ENCODE measurements at places on chromosomes 4 and X. TPM values are rescaled to one million over a fixed set of nuclear protein-coding genes. Genes with fewer than 3 reads are reported as not detected.

- peak; percentile 66 for DNase-seq
Measured at GRCh38 chrX:70444326-70444945, at the start of gene DLG3. Gene DLG3, plus strand, starts transcription at chrX:70444835. Its CDS starts 367 bp downstream, at chrX:70445202.

The CD38 gene
- total RNA-seq, result 0.11 TPM

GRCh38 chr4:70943114-70943513, 40.9 kb downstream of the MOB1B start:
- no peak for DNase-seq

DNA sequence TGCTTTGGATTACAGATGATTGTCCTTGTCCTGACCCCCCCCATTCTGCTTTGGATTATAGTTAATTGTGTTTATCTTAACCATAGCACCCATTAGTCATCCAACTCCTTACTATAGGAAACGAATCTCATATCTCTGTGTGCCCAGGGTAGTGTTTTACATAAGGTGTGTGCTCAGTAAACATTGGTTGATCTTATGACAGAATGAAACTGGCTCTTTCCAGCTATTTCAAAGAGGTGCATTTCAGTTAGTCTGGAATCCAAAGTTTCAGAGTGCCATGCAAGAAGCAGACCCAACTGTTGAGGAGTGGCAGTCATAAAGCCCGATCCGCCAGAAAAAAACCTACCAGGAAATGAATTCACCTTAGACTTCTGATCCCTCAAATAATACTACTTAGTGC, 14.7 kb downstream of the TRIM2 start:
- DNase-seq, result no peak

The NAP1L3 gene
- total RNA-seq, result 58.8 TPM

The MFAP3L gene
- 9.8 TPM for total RNA-seq

GRCh38 chr4:8741513-8742226, 130.0 kb downstream of the HMX1 start:
- DNase-seq, result no peak

The ZCCHC18 gene
- 2.6 TPM for total RNA-seq

The SOD3 gene
- 5.5 TPM for total RNA-seq

- no peak for DNase-seq
Measured at GRCh38 chr4:112378858-112379257, 81.7 kb downstream of the ALPK1 start.

GRCh38 chrX:64739792-64740378, 236.4 kb downstream of the ZC4H2 start:
- no peak for DNase-seq

DNA sequence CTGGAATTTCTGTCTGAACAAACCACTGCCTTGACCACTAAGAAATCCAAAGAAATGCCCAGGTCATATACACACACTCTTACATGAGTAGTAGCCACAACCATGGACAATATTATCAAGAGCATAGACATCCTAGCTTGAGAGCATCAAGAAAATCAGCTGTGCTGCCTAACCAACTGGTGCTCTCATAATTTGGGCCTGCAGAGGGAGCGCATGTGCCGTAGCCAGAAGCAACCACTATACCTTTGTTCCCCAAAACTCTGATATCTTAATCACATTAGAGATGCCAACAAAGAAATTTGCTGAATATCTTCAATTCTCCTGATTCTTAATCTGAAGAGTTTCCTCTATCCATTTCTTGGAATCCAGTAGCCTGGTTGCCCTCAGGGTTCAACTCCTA, 163.6 kb downstream of the ZNF674 start:
- DNase-seq, result no peak

The HELT gene
- total RNA-seq, result 0.35 TPM

The FAM47E gene
- total RNA-seq, result 1.3 TPM

The FRMD7 gene
- total RNA-seq, result not detected

The PABPC4L gene
- total RNA-seq, result 4.2 TPM

DNA sequence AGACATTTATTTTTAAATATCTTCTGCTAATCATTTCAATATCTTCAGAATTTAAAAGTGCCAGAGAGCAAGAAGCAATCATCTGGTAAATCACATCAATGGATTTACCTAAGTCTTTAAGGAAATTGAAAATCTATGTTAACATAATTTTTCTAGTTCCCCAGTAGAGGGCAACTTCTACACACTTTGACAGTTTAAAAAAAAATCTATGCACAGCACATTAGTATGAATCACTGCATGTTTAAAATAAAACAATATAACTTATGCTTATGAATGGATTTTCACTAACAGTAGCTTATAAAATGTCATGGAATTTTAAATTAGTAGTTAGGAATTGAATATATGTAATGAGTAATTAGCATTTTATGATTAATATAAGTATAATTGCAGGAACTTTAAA, 126.5 kb downstream of the REELD1 start:
- DNase-seq, result no peak

DNA sequence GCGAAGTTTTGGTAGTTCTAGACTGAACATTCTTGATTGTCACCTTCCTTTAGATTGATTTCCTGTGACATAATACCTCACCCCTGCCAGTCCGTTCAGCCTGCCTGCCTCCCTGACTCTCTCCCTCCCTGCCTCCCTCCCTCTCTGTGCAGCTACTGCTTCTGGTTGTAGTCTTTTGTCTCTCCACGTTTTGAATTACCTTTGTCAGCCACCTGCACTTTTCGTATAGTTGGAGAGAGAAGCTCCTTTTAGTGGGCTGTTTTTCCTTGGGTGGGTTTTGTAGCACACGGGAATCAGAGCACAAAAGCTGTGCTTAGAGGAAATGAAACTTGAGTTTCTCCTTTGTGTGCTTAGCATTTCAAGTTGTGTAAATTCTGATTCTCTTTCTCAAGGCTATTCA, 32.6 kb upstream of the MSMO1 start:
- no peak for DNase-seq

DNA sequence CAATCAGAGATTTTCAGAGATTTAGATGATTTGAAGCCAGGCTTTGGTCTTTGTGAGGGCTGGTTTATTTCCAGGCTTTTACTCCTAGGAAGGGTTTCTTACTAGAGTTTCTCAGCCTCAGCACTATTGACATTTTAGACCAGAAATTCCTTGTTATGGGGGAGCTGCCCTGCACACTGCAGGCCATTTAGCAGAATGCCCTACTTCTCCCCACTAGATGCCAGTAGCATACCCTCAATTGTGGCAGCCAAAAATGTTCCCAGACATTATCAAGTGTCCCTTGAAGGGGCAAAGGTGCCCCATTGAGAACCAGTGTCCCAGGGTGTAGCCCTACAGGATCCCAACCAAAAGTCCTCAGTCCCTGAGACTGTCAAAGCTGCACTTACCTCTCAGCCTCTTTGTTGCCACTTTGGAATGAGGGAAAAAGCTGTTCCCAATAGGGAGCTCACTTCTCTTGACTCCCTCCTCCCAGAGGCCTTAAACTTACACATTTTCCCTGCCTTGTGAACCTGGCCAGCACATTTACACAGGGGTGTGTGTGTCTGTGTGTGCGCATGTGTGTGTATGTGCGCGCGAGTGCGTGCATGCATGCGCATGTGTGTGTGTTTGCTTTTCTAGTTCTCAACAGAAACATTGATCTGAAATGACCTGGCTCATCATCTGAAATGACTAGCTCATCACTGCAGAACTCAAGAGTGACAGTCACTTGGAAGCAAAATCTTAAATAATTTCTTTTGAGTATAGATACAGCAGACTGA, 231.4 kb downstream of the QDPR start:
- DNase-seq, result no peak

DNA sequence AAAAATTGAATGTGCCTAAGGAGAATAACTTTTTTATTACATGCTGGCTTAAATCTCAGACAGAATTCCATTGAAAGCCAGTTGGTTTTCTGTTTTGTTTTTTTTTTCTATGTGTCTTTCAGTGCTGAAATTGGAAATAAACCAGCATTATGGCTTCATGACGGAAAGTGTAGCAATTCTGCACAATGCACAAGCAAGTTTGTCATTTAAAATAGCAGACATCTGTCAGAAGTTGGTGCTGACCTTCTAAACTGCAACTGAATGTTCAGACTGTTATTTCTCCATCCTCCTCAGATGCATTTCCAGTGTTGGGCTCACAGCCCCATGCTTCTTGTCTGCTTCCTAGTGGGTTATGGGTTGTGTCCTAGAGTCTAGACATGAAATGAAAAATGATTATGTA, 107.2 kb upstream of the LIMCH1 start:
- no peak for DNase-seq

- peak; percentile 89 for DNase-seq
Measured at GRCh38 chr4:81052119-81053068, 21.9 kb downstream of the BMP3 start.

The CC2D2A gene
- total RNA-seq, result 11.1 TPM

- no peak for DNase-seq
Measured at GRCh38 chr4:75555294-75556164, at the start of gene ODAPH. Gene ODAPH, plus strand, starts transcription at chr4:75556066. Its CDS starts 17 bp downstream, at chr4:75556083.

DNA sequence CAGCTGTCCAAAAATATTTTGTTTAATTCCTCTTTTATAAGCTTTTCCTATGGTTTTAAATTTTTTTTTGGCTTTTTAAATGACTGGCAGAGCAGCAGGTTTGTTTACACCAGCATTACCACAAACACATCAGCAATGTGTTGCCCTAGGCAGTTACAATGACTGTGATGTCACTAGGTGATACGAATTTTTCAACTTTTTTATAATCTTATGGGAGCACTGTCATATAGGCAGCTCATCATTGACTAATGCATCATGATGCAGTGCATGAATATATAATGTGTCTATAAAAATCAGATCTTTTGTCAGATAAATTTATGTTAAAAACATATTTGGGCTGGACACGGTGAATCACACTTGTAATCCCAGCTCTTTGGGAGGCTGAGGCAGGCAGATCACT, 231.6 kb upstream of the SLIT2 start:
- DNase-seq, result no peak

The SNCA gene
- 14.6 TPM for total RNA-seq

The MID1 gene
- 49.3 TPM for total RNA-seq

The NR3C2 gene
- 3.0 TPM for total RNA-seq

DNA sequence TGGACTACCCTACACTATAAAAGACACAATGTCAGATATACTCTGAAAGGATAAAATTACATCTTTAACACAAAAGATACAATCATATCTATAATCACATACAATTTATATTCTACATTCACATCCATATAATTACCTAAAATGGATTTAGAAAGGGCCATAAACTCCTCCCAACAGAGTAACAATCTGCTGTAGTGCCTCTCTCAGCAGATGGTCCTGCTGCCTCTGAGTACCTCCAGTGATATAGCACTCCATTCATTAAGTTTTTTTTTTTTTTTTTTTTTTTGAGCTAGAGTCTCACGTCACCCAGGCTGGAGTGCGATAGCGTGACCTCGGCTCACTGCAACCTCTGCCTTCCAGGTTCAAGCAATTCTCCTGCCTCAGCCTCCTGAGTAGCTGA, 7.4 kb downstream of the ANKRD37 start:
- no peak for DNase-seq

DNA sequence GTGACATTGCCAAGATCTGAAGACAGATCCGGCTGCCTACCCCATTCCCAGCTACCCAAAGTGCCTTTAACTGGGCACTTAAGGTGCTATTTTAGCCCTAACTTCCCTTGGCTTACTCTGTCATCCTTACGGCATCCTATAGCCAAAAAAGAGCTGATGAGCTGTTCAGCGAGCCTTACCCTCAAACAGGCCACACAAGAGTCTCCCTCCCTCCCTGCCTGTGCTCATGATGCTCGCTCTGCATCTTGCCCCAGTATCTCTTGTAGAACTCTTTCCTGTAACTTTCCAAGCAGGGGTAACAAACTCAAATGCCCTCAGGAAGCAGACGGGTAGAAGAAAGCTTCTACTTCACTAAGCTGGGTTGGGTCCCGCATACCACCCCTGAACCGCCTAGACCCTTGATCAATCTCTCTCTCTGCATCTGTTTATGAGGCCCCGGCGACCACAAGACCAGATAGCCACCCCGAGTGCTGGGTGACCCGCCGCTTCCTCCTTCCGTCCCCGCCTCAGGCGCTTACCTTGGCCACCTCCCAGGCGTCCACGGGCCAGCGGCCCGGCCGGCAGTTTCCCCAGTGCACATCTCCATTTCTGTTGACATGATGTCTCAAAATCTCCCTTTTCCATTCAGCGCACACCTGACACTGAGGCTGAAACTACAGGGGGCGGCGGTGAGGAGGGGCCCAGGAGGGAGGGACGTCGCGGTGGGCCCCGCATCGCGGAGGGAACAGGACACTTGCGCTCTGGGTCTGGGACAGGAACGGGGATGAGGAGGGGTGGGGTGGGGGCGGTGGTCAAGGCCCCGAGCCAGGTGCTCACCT, 663 bp downstream of the CXorf38 start:
- peak; percentile 52 for DNase-seq

- DNase-seq, result no peak
Measured at GRCh38 chr4:13059019-13059418, 425.1 kb downstream of the RAB28 start.

DNA sequence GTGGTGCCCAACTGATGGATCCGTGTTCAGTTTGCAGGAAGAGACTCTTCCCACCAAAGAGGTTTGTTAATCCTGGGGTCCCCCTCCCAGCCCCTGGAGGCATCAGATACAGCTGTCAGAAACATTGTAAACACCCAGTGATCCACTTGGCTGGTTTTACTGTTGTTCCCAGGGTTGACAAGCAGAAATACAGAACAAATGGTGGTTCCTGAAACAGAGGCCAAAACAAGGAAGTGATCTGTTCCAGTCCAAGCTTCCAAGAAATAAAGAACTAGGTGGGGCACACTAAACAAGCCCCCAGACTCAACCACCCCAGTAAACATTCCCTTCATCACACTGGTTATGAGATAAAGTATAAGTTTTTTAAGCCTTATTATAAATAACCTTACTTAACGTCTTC, 1.4 kb downstream of the TMLHE start:
- no peak for DNase-seq

DNA sequence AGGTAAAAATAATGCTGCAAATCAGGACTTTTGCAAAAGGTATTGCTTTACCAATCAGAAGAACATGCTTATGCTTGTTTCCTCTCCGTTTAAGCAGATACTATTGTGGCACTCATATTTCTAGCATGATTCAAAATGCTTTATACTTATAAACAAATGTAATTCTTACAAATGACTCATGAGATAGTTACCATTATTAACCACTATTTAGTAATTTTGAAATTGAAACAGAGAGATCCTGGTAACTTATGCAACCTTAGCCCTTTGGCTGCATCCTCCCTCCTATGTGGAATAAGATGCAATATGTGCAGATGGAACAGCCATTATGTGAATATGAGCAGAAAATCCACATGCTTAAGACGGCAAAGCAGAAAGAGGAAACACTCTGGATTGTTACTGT, 164.7 kb downstream of the PCDH18 start:
- DNase-seq, result no peak

- no peak for DNase-seq
Measured at GRCh38 chrX:77925764-77926163, 15.3 kb downstream of the ATP7A start.

- peak; percentile 81 for DNase-seq
Measured at GRCh38 chr4:57426779-57427395, 316.7 kb upstream of the IGFBP7 start.

The KIT gene
- total RNA-seq, result 24.8 TPM

DNA sequence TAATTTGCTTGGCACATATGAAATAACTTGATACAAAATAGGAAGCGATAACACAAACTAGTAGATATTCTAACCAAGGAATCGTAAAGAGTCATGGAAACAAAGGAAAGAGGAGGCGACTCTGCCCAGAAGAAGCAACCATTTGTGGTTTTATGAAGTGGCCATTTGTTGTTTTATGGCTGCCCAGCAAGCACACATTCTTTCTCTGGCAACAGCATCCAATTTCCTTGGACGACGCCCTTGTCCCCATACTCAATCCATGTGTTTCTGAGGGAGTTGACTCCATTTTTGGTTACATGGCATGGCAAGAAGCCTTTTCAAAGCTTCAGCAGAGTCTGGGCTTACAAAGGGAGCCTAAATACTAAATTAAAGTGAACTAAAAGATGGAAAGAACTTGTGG, 295.1 kb downstream of the INPP4B start:
- no peak for DNase-seq

The STARD8 gene
- 3.0 TPM for total RNA-seq

The OPHN1 gene
- 3.5 TPM for total RNA-seq

GRCh38 chr4:153489856-153490558, 23.8 kb downstream of the TMEM131L start:
- DNase-seq, result no peak

Measured in H1 (cell line).